ENCODE measurements at places on chromosomes 16 and 17.

DNA sequence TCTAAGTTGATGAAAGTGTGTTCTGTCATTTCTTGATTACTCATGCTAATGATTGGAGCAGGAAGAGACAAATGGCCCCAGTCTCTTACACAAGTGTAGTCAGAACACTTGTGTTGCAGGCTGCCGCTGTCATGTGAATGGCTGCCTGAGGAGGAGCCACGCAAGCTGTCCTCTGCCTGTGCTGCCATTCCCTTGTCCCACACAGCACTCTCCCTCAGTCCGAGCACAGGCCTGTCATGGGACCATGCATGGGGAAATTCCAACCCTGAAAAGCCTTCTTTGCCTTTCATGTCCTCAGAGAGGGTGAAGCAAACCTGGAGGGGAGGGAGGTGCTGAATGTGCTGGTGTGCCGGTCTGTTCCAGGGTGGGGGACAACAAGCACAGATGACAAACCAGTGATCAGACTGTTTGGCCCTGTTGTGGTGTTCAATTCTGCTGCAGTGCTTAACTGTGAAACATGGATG, 109.4 kb downstream of the MRTFB start:
- no peak for DNase-seq

DNA sequence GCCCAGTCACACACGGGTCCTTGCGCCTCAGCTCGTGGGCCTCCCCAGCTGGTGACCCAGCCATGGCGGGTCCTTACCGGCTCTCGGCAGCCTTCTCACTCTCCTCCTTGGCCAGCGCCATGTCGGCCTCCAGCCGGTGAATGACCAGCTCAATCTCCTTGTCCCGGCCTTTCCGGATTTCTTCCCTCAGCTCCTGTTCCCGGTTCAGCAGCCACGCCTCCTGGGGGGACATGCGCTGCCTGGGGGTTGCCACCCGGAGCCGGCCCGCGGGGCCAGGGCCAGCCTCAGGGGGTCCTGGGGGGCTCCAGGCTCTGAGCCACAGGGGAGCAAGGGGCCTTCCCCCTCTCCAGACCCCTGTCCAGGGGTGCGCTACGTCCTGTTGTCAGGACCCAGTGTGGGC, 25.1 kb upstream of the AATK start:
- no peak for DNase-seq

GRCh38 chr17:51740531-51740930, 418.0 kb downstream of the CA10 start:
- no peak for DNase-seq

DNA sequence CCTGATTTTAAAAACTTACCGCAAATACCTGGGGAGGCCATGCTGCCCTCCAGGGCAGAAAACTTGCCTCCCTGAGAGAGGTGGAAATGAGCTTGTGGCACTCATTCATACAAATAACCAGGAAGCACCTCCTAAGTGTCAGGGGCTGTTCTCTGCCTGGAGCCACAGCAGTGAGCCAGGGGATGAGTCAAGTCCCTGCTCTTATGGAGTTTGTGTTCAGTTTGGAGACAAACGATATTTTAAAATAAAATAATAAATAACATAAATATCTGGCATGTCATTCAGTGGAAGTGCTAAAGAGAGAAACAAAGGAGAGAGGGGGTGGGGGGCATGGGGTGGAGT, 313.8 kb downstream of the C16orf95 start:
- no peak for DNase-seq

- no peak for DNase-seq
Observed at GRCh38 chr16:27698266-27698665, 148.3 kb downstream of the KATNIP start.

GRCh38 chr17:63675607-63676546, 24.0 kb downstream of the LIMD2 start:
- DNase-seq, result peak; percentile 19

GRCh38 chr17:64063088-64063487, 42.7 kb upstream of the ICAM2 start:
- no peak for DNase-seq

DNA sequence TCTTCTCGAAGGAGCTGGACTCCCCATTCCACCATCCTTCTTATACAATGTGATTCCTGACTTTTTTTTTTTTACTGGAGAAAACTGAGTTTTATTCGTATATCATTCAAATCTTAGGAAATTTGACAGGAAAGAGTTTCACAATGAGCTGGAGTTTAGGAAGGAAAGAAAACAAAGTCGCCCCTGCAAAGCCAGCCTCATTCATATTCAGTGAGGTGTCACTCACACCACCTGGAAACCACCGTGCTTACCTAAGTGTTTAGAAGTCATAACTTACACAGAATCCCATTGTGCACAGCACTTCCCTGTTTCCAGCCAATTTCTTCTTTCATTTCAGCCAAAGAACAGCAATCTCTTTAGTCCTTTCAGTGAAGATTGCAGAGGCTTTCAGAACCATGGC, 90.3 kb upstream of the CHMP6 start:
- no peak for DNase-seq

DNA sequence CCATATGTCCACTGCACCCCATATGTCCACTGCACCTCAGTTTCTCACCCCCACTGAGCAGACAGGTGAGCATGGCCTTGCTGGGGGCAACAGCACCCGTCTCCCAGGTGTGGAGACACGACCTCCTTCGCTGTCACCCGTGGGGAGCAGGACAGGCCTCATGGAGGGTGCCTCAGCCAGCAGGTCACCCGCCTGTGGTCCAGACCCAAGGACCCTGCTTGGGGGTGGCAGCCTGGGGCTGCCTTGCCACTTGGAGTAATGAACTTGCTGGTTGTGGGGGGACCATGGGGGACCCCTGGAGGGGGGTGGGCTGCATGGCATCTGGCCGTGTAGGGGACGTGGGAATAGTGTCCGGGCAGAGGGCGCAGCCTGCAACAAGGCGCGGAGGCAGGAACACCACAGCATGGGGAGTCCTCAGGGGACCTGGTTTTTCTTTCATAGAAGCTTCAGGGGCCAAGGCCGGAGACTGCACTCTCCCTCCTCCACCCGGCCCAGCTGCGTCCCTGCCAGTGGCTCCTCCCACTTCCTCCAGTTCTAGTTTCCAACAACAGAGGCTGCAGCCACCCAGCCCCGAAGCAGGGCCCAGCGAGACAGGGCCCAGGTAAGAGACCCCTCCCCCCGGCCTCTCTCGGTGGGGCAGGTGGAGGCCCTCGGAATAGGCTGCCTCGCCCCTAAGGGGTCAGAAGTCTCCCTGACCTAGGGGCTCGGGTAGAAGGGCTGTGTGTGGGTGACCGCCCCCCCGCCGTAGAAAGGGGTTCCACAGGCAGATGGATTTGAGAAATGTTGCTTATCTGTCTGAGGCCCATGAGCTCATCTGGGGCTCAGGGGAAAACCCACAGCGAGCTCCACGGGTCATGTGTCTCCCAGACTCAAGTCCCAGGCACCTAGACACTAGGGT, at the start of gene NHLRC4:
TSS of gene NHLRC4 (plus strand) at position 531 of the 898 bp plus-strand sequence. CDS start 1,043 bp downstream, outside the sequence.
- DNase-seq, result no peak

GRCh38 chr17:2695243-2695960, 16.2 kb downstream of the CLUH start:
- DNase-seq, result no peak

DNA sequence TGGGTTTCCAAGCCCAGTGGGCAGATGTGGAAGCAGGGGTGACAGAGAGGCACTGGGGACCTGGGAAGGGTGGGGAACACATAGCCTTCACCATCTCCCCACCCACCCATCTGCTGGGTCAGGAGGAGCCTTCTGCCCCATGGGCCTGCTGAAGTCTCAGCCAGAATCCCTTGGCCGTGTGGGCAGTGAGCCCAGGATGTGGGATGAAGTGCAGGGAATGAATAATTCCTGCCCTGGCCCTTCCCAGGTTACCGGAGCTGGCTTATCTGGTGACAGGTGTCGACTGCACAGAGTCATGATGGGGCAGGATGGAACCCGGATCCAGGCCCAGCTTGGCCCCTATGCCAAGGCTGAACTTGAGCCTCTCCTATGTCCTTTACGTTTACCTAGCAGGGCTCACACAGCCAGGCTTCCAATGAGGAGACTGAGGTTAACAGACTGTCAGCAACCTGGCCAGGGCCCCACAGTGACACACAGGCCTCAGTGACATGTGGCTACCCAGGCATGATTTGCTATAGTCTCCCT, 17.5 kb downstream of the ATP2A3 start:
- no peak for DNase-seq

DNA sequence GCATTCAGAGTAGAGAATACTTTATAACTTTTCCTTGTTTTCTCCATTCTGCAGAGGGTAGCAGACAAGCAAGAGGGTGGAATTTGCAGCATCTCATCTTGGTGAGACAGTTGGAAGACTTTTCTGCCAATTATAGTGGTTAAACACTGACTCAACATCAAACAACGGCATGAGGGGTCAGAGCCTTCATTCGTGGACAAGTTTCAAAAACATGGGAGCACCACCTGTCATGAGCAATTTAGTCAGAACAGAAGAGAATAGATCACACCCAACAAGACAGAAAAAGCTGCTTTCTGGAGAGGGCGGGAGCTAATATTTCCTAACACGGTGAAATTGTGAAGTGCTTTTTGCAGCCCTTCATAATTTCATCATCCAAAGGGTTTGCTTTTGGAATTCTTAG, 17.9 kb upstream of the ZNF652 start:
- no peak for DNase-seq

DNA sequence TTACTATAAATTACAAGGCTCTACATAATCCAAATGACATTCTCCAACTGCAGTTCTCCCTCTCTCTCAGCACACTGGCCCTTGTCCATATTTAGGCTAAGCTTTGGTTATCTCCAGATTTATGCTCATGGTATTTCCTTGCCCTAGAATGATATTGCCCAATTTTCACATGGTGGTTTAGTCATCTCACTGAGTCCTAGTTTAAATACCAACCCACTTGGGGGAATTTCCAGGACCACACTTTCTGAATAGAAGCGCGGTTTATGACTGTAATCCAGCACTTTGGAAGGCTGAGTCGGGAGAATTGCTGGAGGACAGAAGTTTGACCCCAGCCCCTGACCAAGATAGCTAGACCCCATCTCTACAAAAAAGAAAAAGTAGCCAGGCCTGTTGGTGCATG, 280.1 kb upstream of the MON1B start:
- DNase-seq, result no peak

- DNase-seq, result no peak
Observed at GRCh38 chr17:66444031-66444430, 141.6 kb downstream of the PRKCA start.

- DNase-seq, result no peak
Observed at GRCh38 chr17:57668332-57668731, 76.8 kb downstream of the CCDC182 start.

GRCh38 chr17:61770752-61771533, 92.4 kb downstream of the BRIP1 start:
- no peak for DNase-seq

DNA sequence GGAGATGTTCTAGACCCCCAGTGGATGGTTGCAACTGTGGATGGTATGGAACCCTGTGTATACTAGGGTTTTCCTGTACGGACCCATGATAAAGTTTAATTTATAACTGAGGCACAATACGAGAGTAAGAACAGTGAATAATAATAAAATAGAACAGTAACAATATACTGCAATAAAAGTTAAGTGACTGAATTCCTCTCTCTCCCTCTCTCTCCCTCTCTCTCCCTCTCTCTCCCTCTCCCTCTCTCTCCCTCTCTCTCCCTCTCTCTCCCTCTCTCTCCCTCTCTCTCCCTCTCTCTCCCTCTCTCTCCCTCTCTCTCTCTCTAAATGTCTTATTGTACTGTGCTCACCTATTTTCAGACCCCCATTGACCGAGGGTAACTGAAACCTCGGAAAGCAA, 291.0 kb downstream of the IRF8 start:
- DNase-seq, result no peak

- no peak for DNase-seq
Observed at GRCh38 chr17:9370467-9370866, 205.2 kb downstream of the STX8 start.

GRCh38 chr17:43938838-43939182, 3.5 kb downstream of the PPY start:
- DNase-seq, result no peak

DNA sequence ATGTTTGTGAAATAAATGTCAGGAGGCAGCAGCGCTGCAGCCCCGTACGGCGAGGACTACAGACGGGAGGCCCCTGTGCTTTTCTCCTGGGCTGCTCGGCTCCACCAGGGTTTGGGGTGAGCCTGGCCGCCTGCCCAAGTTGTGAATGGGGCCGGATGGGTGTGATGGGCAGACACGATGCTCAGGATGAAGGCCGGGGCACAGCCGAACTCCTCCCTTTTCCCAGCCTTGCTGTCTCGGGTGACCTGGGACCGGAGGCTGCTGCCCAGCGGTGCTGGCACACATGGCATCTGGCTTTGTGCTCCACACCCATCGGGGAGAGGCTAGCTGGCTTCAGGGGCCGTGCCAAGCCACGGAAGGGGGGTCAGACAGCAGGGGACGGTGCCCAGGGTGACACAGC, 34.2 kb upstream of the ZFPM1 start:
- DNase-seq, result no peak

- no peak for DNase-seq
Observed at GRCh38 chr17:57402681-57403180, 146.4 kb downstream of the MSI2 start.
